ENCODE measurements at places on chromosomes 1 and 21.

GRCh38 chr1:226511296-226511695 is 37.3 kb upstream of the STUM start:
- no peak for DNase-seq

DNA sequence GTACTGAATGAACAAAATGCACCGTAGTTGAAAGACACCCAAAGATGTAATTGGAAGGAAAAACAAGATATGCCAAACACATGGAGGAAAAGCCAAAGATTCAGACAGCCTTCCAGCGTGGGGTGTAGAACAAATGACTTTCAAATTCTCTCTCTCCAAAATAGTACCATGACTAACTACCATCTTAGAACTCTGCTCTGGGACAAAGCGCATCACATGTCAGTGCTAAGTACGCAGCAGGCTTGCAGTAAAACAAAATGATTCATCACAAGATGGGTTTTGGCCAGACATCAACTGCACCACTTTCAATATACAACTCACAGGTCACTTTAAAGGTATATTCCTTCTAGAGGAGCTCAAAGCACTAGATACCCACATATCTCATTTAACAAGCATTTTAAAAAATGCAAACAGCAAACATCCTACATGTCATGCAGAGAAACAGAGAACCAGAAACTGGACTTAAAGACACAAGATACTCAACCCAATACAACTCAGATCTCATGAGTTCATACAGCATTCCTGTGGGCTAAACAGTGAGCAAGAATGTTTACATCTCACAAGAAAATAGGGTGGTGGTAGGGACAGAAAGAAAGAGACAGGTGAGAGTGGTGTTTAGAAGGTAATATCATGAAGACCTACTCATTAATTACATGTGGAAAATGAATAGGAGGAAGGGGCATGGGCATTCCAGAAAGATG is 75.7 kb downstream of the BCAR3 start:
- DNase-seq, result no peak

DNA sequence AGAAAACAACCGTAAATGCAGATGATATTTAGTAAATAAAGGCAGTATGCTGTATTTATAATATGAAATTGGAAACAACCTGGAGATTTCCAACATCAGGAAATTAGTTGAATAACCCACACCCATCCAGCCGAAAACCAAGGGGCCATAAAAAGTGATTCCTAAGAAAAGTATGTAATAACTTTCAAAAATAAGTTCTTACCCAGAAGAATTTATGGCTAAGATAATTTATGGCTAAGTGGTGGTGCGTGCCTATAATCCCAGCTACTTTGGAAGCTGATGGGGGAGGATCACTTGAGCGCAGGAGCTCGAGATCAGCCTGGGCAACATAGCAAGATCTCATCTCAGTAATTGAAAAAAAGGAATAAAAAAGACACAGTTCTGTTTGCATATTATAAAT is 43.2 kb downstream of the TMCO4 start:
- DNase-seq, result no peak

DNA sequence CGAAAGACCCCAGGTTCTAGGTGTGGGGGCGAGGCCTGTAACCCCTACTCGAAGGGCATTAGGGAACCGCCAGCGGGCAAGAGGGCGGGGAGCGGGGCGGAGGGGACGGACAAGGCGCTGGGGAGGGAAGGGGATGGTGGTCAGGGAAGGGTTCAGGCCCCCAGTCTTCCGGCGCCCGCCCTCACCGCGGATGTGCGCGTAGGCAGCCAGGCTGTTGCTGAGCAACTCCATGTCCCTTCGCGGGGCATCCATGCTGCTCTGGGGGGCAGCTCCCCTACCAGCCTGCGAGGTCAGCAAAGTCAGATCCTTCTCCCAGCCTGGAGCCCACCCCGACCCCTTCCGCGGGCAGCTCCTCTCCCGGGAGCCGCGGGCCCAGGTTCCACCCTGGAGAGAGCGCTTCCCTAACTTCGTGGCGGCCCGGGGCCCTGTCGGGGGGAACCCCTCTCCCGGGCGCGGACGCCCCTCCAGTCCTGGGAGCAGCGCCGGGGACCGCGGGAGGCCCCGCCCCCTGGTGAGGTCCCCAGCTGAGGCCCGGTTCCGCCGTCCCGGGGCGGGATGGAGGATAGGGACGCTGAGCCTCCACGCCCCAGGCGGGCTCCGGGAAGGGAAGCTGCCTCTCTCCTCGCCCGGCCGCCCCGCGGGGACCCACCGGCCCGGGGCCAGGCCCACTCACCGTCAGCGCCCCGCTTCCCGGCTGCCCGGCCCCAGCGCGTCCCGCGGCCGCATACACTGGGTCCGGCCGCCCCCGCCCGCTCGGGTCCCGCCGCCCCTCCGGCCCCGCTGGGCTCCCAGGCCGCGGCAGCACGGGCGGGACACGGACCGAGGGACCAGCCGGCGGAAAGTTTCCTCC is 434 bp downstream of the EVA1B start:
- DNase-seq, result no peak

GRCh38 chr1:95340061-95340460 is 106.1 kb downstream of the RWDD3 start:
- DNase-seq, result no peak

- DNase-seq, result no peak
Measured at GRCh38 chr1:51514733-51515132, 4.3 kb downstream of the EPS15 start.

- no peak for DNase-seq
Measured at GRCh38 chr1:165840423-165840822, 13.0 kb downstream of the UCK2 start.

DNA sequence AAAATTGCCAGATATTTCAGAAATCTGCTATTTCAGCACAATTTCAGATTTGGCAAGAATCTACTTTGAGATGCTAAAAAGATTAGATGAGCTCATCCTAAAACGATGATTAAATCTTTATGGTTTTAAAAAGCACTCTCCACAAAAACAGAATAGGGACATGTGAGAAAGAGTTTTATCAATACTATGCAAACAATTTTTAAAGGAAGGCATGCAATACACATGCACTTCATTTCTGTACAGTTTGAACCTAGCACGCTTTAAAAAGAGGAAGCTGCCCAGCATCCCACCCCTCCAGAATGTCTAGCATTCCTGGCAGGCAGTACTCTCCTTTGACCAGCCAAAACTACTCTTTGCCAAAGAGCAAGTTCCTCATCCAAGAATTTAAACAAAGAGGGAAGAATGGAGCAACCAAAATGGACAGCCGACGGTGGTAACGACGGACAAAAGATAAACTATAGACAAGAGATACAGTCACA is 1.3 kb downstream of the ARHGAP29 start:
- DNase-seq, result no peak

GRCh38 chr1:204502241-204502640 is 7.6 kb upstream of the PIK3C2B start:
- no peak for DNase-seq

DNA sequence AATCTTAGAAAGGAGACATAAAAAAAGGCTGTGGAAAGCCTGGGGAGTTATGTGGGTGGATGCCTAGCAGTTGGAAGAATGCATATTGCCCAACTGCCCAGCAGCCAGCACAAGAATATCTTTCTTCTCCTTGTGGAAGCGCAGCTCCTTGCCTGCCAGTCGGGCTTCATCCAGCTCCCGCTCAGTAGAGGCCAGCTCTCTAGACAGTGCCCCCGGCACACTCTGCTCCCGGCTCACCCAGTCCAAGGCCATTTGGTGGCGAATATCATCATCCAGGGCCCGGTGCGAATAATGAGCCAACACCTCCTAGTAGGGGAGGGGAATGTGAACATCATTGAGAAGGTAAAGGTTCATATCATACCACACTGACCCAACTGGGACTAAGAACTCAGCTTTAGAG is 9.0 kb upstream of the RBM8A start:
- DNase-seq, result no peak

Measured in amygdala (tissue), 56 donors.